ENCODE measurements at places on chromosomes 2 and 18.

DNA sequence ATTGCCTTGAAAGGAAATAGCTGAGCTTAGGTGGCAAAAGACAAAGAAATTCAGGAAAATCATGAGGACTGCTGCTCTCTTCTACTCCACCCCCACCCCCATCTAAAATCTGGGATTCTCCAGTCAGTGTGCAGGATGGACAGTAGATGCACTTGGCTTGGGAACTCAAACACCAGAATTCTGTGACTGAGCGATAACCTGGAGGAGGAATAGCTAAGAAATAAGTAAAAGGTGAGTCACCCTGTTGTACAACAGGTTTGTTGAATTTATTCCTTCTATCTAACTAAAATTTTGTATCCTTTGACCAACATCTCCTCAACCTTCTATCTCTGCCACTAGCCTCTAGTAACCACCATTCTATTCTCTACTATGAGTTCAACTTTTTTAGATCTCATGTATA is 1029.9 kb upstream of the ACVR2A start:
- DNase-seq = no peak

DNA sequence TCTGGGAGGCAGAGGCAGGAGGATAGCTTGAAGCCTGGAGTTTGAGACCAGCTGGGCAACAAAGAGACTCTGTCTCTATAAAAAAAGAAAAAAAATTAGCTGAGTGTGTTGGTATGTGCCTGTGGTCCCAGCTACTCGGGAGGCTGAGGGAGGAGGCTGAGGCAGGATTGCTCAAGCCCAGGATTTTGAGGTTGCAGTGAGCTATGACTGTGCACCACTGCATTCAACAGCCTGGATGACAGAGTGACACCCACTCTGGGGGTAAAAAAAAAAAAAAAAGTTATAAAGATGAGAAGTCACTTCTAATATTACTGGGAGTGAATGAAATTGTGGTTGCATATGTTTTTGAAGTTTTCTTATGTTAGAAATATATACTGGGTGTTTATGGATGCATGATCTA is 71.6 kb downstream of the C2orf74 start:
- DNase-seq = no peak

- no peak for DNase-seq
These were observed 463.8 kb upstream of the SLC8A1 start for GRCh38 chr2:40915651-40916050.

DNA sequence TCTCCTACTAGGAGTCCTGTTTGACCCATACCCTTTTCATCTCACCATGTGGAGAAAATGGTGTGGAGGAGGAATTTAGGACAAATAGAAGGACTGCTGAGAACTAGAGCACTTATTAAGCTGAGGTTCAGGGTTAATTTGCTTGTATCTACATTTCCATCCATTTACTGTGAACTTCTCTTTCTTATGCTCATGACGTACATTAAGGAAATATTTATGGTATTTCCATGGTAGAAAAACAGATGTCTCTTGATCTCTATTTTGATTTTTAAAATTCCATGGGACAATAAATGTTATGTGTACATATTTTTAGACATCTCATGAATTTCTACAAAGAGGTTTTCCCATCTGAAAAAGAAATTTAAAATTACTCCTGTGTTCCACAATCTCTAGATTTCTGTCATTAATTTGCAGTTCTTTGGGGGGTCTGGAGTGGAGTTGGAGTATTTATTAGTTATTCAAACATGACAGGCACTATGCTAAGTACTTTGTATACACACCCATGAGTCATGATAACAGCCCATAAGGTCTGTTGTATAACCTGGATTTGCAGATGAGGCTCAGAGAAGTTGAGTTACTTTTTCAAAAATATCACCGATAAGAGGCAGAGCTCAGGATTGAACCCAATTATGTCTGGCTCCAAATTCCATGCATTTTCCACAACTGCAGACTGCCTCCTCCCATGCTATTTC is 112.6 kb downstream of the COPS8 start:
- no peak for DNase-seq

DNA sequence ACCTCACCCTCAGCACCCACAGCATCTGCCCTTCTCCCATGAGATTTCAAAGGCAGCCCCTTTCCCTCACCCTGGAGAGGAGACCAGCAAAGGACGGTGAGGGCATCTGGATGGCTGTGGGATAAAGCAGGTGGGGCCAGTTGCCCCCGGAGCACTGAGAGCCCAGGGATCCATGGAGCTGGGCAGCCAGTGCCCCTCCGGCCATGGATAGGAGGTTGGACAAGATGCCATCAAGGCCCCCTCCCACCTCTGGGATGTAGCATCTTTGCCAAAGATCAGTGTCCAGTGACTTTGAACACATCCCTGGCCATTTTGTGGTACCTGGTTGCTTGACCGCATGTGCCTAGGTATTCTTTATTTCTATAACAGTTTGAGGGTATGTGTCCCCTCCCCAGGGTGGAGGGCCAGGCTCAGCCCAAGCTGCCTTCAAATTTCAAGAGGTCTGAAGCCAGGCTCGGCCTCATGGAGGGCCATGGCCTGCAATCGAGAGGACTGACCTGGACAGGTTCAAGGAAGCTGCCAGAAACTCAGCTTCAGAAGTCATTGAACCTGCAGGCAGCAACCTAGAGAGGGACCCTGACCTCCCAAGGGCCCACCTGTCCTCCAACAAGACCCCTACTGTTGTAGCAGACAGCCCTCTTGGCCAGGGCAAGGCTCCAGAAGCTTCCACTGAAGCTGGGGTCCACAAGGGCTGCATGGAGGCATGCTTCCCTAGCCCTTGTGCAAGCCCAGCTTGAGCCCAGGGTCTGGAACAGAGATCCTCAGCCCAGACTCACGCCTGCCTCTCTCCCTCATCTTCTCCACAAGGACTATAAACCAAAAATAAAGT is 55.5 kb upstream of the BIN1 start:
- no peak for DNase-seq

GRCh38 chr2:173086518-173087213 is 11.0 kb downstream of the MAP3K20 start:
- no peak for DNase-seq

DNA sequence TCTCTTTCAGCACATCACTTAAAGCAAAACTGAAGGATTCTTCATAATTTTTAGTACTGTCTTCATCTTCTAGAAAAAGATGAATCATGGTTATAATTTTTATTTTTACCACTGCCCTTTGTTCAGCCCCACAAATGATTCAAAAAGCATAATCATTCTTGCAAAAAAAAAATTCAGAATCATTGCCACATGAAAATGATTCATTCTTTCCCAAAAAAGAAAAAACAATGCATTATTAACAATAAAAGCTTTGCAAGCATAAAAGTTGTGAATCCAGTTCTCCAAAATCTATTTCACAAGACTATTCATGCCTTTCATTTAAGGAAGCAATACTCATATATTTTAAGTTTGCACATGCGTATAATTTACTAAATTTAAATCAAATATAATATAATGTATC is 204.8 kb downstream of the RBM43 start:
- no peak for DNase-seq
